Daoy (cell line): ENCODE measurements at places on chromosomes 6 and 20. TPM values are rescaled to one million over a fixed set of nuclear protein-coding genes. Genes with fewer than 3 reads are reported as not detected.

BRD2 gene
- 108 and 128 TPM in 2 replicates for total RNA-seq

PTCRA gene
- total RNA-seq, result not detected in 2 replicates

DNA sequence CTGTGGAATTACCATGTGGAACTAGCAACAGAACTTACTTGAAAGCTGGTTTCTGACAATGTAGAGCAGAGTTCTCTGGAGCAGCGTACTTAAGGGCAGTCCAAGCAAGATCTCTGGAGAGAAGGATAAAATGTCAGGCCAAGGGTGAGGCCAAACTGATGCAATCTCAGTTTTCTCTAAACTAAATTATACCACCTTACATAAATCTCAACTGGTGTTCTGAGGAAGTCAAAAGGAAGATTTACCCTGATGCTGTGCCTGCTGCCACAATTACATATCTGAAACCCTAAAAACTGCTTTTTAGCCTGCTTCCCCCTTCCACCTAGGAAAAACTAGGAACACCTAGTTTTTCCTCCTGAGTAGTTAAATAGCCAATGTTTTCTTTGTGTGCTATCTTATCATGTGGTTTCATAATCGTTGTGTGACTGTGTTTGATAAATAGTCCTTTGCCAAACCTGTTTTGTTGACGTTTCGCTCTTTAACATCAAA is 28.1 kb downstream of the NCOA7 start:
- DNase-seq, result no peak

DNA sequence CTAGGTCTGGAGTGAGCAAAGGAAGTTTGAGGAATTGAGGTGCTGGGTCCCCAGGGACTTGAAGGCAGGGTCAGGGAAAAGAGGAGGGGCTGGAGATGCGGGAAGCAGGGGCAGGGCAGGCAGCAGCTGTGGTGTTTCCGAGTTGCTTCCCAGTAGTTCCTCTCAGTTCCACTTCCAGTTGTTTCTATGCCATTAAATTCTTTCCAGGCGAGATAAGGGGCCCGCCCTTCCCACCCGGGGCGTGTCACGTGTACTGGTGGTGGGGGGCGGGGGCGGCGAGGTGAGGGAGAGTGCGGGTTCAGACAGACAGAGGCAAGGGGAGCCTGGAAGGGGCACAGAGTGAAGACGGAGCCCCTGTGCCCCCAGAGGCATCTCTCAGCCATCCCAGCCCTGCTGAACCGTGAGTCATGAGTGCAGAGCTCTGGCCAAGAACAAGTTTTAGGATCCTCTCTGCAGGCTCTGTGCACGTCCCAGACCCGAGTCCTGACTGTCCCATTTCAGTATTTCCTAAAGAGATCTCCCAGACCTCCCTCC is 977 bp downstream of the TNXB start:
- peak; percentile 61 for DNase-seq
